Hematopoietic multipotent progenitor cell (in vitro differentiated cells): ENCODE measurements at places on chromosomes 5 and 9.
A peak's percentile ranks its signal among the peaks of the same experiment; 100 is the strongest.

DNA sequence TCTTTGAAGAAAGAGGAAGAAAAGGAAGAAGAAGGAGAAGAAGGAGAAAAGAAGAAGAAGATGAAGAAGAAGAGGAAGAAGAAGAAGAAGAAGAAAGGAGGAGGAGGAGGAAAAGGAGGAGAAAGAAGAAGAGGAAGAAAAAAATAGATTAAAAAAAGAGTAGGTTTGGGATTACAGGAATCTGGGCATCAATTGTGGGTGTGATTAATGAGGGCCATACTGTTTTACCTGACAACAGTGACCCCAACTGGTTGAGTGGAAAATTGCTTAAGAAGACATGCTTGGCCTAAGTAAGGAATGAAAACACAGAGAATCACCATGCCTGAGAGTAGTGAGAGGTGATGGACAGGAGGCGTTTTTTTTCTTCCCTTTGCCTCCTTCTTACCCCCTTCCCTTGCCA is 114.6 kb downstream of the FAM170A start:
- DNase-seq: no peak

DNA sequence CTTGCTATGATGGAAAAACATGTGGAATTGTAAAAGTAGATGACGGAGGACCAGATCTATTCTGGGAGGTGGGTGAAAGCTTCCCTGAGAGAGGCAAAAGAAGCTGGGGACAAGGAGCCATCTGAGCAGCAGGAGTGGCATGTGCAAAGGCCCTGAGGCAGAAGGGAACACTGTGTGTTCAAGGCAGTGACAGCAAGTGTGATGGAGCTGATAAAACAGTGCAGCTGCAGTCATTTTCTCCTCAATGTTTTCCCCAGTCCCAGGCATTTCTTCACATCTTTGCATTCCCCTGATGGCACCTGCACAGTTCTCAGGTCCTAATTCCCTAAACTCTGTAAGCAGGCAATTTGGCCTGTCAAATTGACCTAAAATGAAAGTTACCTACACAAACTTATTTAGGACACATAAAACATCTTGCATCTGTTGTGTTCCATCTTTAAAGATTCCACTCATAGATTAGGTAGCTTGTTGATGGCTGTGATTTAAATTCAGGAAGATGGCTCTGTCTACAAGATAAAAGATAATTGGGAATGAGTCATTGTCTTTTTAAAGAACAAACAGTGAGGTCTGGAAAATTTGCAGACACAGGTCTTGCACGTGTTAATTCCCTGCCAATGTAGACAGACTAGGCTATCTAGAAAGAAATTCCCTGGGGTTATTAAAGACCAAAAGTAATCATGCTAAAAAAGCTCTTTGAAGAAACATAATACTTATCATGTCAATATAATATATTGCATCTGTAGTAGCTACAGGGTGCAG is 289.6 kb upstream of the SGCD start:
- DNase-seq: no peak

- no peak for DNase-seq
Measured at GRCh38 chr5:34709861-34710673, 53.9 kb downstream of the RAI14 start.

DNA sequence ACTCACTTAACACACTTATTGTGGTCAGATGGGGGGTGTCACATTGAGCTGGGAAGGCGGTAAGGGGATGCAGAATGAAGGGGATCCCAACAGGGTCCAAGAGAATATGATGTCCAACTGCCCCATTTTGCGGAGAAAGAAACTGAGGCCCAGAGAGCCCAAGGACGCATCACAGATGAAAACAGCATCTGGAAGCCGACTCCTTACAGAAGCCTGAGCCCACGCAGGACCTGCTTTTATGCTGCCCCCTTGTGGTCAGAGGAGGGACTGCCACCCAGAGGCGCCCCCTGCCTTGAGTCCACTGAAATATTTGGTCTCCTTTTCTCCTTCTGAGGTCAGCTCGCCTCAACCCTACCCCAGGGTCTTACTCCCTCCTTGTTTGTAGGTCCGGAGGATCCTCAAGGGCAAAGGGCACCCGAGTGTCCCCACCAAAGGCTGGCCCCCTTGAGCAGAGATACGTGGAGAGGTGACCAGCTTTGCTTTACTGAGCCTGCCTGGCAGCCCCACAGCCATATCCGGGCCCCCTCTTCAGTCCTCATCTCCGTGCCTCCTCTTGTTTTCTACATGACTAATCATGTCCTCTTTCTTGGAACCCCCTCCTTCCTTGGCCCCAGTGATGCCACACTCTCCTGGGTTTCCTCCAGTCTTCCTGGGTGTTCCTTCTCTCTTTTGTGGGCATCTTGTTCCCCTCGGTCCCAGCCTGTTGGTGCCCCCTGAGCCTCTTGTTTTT is 30.0 kb upstream of the TTLL11 start:
- peak; percentile 80 for DNase-seq

DNA sequence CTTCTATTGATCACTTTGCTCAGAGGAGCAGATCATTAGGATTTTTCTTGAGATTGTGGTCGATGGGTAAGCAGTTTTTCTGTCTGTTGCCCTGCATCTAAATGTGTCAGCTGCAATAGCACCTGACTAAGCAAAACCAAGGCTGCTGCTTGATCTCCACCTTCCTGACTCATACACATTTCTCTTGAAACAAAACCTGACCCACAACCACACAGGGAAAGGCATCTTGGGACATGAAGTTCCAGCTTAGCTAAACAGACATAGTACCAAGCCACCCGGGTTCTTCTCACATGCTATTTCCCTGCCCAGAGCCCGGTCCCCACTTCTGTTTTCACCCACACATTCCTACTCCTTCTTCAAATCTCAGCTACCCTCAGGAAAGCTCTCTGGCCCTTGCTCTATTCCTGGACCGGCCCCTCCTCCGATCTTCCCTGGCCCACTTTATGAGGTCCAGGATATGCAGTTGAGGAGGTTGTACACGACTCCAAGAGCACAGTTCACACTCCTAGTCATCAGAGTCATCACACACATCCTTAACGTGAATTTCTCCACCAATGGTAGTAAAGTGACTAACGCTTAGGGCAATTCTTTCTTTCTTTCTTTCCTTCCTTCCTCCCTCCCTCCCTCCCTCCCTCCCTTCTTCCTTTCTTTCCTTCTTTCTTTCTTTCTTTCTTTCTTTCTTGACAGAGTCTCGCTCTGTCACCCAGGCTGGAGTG is 16.0 kb upstream of the ZBTB43 start:
- DNase-seq: no peak

GRCh38 chr9:27090711-27091110 is 18.3 kb upstream of the TEK start:
- DNase-seq: no peak

GRCh38 chr5:155624597-155625241 is 611.2 kb downstream of the KIF4B start:
- no peak for DNase-seq

DNA sequence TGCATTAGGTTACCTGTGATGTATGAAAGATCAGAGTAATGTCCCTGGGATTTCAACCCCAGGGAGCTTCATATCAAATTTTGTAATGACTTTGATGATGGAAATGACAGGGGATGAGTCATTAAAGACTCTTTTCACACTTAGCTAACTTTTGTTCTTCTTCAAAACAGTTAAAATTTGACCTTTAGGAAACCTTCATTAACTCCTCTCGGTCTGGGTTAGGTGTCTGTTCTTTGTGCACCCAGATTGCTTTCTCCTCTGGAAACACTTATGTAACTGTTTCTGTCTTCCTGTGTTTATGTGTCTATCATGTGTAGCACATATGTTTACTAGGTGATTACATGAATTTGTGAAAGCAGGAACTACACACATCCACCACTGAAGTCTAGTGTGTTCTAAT is 1.6 kb downstream of the SRFBP1 start:
- no peak for DNase-seq

- no peak for DNase-seq
Measured at GRCh38 chr9:134205672-134206310, 41.4 kb upstream of the RNU6ATAC start.

GRCh38 chr9:136858844-136859757 is 7.0 kb downstream of the MAMDC4 start:
- no peak for DNase-seq

DNA sequence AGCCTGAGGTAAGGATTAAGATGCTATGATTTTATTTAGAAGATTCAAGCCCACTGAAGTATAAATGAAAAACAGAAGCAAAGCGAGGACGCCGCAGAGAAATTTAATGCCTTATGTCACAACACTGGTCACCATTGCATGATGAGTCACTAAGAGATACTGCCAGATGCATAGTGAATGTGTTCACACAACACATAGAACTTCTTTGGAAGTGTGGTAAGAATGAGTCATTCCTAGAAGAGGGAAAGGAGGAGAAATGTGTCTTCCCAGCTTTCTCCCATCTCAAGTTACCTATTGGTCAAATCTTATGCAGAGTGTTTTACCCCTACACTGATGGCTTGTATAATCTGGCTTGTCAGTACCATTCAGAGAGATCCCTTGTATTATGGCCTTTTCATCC is 465.3 kb upstream of the ARRDC3 start:
- no peak for DNase-seq

- no peak for DNase-seq
Measured at GRCh38 chr5:95713960-95714710, 17.0 kb upstream of the RHOBTB3 start.

DNA sequence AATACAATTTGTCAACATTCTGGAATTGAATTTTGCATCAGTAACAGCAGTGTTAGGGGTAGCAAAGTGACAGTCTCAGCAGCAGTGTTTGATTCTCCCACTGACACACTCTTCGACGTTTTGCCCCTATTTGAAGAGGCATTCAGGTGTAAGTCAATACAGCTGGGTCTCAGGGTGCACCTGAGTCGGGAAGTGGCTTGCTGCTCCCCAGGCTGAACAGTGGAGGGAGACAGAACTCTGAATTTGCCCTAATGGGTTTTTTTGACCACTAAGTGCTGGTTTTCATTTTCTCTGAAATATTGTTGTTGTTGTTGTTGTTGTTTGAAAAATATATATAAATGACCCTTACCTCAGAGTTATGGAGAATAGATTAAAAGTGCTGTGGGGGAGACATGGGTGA is 223.2 kb downstream of the TLR4 start:
- no peak for DNase-seq

DNA sequence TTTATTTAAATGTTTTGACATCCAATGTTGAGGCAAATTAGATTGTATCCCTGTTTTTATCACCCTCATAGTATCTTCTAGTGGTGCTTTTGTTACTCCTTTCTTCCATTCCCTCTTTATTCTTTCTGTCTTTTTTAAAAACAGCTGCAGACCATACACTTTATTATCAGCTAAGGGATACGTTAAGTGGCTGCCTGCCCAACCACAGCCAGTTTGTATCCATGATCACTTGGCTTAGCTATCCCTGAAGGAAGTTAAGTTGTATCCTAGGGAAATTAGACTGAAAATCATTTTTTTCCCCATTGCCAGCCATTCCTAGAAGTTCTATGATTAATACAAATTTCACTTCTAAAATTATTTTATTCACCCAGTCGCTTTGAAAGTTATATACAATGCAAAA is 1032.7 kb downstream of the NR2F1-AS1 start:
- no peak for DNase-seq

GRCh38 chr5:146633323-146633764 is 117.4 kb upstream of the GPR151 start:
- DNase-seq: no peak
